ENCODE measurements at places on chromosomes 3 and 15. TPM values are rescaled to one million over a fixed set of nuclear protein-coding genes. Genes with fewer than 3 reads are reported as not detected.

Gene CX3CR1
- not detected for total RNA-seq

Gene ARPP21
- not detected for total RNA-seq

Gene TGM4
- not detected for total RNA-seq

Gene HRH1
- total RNA-seq = 1.9 TPM

Gene HERC2
- 82.9 TPM for total RNA-seq

Gene ZWILCH
- 15.4 TPM for total RNA-seq

Gene SCG5
- 0.37 TPM for total RNA-seq

Gene DTX3L
- 13.9 TPM for total RNA-seq

Gene GOLGA6L7
- total RNA-seq = not detected

Gene CACNA2D3
- total RNA-seq = not detected

Gene RARB
- total RNA-seq = not detected

Gene SMCO1
- not detected for total RNA-seq

Gene OXSM
- total RNA-seq = 7.7 TPM

Gene MAP1A
- total RNA-seq = 0.46 TPM

Gene ATP13A5
- total RNA-seq = not detected

Gene ITIH1
- total RNA-seq = 0.08 TPM

Gene CTDSPL
- total RNA-seq = 33.3 TPM

Gene BFSP2
- not detected for total RNA-seq

Gene CTXN2
- total RNA-seq = not detected
